ENCODE measurements at places on chromosomes 1 and 21.

DNA sequence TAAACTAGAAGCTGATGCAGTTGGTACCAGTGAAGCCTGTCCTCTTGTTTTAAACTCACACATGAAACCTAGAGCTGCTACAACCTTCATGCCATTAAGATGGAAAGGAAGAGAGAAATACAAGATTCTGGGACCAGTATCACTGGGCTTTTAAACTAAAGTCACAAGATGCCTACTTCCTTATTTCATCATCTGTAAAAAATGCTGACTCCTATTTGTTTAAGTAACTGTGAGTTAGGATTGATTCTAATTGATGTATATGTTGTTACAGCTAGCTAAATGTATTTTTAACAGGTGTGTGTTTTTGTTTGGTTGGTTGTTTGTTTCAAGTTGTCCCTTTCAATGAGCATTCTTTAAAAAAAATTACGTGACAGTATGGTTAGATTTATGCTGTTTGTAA lies 833.3 kb upstream of the PRMT6 start:
- DNase-seq = no peak

GRCh38 chr1:177600321-177600720 lies 369.5 kb downstream of the SEC16B start:
- DNase-seq = no peak

DNA sequence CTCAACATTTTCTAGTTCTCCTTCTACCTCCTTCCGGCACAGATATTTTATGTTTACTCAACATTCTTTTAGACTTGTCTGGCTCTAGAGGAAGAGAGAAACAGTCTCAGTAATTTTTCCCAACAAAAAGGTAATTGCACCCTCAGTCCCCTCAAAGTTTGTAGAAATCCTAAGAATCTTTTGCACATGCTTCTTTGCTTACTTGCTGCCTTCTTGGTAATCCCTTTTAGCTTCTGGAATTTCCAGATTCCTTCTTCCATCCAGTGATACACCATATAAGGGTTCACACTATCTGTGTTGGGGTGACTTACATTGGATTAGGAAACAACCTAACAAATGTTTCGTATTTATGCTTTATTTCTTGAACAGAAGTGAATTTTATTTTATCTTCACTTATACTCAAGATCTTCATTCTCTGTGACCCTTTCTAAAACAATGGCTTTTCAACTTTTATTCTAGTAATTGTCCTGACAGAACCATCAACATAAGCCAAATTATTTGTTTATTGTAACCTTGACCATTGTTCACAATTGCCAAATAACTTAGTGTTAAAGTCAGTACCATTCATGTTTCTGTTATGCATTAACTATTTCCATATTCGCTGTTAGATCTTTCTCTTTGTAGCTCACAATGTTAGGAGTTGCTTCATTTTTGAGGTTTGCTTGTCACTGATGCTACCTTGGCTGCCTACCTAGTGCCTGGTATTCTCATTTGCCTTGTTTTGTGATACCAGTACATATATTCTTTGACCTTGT lies 238.1 kb downstream of the HMCN1 start:
- no peak for DNase-seq

- no peak for DNase-seq
Observed at GRCh38 chr1:2796890-2797740, 4.4 kb downstream of the TTC34 start.

GRCh38 chr1:34009340-34009985 lies 145.6 kb downstream of the HMGB4 start:
- no peak for DNase-seq

DNA sequence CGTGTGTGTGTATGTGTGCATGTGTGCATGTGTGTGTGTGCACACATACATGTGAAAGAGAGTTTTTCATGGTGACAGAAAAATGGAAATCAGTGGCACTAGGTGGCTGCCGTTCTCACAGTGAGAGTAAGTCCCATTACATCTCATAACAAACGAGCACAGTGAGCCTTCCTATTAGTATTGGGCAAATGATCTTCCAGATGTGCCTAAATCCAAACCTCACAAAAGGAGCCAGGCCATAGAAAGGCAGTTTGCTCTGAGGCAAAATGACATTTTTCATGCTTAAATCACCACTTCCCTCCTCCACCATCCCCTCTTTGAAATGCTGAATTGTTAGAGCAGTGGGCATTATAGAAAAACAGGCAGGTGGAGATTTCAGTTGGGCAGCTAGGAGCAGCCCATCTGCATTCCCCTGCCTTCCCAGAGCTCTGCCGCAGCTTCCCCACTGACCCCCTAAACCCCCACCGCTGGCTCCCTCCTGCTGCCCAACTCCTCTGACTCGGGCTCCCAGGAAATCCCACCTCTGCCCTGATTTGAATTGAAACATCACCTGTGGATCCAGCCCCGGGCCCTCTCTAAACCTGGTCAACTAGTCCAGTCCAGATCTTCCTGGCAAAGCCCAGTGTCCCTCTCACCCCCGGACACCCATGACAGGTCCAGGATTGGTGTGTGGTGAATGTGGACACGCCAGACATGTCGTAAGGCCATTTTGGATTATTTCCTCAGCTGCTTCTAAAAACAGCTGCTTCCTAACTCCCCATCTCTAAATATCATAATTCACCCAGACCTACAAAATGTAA lies 190.5 kb downstream of the SEC16B start:
- DNase-seq = no peak

- no peak for DNase-seq
Observed at GRCh38 chr1:84379138-84379916, 19.0 kb upstream of the DNASE2B start.

DNA sequence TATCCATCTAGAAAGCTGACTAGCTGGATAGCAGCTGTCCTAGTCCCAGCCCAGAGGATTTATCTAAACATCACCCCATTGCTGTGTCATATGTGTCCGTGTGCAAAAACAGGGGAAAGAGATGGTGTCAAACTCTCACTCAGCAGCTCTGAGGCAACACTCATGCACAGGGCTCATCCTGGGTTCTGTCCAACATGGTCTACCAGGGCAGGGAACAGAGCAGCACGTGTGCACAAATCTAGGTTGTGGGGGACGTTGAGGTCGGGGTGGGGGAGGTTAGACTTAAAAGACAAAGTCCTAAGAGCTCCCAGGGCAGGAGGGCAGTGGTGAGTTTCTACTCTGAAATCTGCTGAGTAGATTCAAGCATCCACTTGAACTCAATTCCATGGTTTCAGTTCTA lies 16.2 kb downstream of the PI4KB start:
- no peak for DNase-seq

DNA sequence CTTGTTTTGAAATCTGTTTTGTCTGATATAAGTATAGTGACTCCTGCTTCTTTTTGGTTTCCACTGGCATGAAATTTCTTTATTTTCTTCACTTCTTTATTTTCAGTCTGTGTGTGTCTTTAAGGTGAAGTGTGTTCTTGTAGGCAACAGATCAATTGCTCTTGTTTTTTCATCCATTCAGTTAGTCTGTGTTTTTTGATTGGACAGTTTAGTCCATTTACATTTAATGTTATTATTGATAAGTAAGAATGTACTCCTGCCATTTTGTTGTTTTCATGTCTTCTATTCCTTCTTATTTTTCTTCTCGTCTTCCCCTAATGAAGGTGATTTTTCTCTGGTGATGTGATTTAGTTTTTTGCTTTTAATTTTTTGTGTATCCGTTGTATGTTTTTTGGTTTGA lies 487.7 kb upstream of the PBX1 start:
- DNase-seq = no peak

GRCh38 chr1:46370214-46370633 lies 23.9 kb upstream of the FAAH start:
- no peak for DNase-seq

GRCh38 chr21:37489553-37489952 lies 123.0 kb downstream of the DYRK1A start:
- no peak for DNase-seq

- no peak for DNase-seq
Observed at GRCh38 chr1:223462866-223463404, 69.7 kb downstream of the CCDC185 start.

- no peak for DNase-seq
Observed at GRCh38 chr21:29235714-29236197, 63.0 kb upstream of the BACH1 start.

DNA sequence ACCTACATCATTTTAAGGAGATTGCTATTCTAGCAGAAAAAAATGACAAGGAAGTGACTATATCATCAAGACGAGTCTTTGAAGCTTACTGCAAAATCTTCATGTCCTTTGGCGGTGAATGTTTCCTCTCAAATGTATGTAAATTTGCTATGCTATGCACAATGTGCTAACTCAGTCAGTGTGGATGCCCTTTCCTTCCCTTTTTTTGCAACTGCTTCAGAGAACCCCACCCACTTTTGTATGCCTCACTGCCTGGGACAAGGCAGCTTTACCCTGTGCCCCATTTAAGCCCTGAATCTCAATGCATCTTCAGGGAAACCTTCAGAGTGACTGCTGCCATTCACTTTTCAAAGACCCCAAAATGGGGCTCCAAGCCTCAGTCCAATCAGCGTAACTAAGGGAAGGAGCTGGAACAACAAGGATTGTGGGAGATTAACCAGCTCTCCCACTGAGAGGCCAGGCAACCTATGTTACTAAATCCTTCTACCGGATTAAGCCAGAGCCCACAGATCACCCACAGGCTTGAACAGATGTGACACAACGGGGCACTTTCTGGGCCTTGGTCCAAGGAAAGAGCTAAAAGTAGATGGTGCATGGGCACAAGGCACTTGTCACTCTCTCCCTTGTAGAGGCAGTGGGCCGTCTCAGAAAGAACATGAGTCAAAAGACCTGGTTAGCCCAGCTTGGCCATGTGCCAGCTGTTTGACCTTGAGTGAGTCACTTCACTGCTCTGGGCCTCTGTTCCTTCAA lies 154.4 kb downstream of the PLPP3 start:
- no peak for DNase-seq

GRCh38 chr21:34203851-34204420 lies 130.6 kb downstream of the MRPS6 start:
- DNase-seq = no peak

DNA sequence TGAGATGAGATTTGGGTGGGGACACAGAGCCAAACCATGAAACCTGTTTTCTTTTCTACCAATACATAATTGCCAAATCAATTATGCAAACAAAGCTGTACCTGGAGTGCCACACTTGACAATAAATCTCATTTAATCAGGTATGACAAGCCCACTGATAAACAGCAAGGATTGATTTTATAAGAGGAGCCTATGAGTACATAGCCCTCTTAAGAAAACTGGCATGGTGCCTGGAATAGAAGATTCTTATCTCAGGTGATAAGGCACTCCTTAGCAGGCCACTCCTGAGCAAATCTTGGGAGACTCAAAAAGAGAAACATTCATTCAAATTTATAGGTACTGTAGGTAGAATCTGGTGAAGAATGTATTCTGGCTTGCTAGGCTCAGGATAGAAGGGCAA lies 28.6 kb upstream of the PDE4B start:
- DNase-seq = no peak

- DNase-seq = no peak
Observed at GRCh38 chr1:196464480-196464941, 143.7 kb downstream of the KCNT2 start.

- no peak for DNase-seq
Observed at GRCh38 chr1:206580438-206581113, 31.7 kb downstream of the EIF2D start.

DNA sequence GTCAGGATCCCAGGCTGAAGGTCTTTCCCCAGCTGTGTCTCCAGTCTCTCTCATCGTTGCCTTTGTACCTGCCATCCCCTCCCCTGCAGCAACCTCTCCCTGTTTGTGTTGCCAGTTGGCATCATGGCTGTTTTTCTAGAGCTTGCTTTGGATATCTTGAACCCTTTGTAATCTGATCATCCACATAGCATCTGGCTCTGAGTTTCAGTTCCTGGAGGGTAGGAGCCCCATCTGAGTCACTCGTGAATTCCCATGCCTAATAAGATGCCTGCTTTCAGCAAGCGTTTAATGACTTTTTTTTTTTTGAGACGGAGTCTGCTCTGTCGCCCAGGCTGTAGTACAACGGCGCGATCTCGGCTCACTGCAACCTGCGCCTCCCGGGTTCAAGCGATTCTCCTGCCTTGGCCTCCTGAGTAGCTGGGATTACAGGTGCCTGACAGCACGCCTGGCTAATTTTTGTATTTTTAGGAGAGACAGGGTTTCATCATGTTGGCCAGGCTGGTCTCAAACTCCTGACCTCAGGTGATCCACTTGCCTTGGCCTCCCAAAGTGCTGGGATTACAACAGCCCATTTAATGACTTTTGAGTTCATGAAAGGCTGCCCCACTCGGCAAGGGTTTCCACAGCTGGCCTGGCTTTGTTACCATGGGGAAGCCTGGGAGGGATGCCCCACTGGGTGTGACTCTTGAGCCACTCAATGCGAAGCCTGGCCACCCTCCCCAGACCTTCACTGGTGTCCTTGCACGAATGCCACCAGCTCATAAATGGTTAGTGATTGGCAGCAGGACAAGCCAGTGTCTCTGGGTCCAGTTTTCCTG lies 11.9 kb downstream of the ALPL start:
- DNase-seq = no peak

DNA sequence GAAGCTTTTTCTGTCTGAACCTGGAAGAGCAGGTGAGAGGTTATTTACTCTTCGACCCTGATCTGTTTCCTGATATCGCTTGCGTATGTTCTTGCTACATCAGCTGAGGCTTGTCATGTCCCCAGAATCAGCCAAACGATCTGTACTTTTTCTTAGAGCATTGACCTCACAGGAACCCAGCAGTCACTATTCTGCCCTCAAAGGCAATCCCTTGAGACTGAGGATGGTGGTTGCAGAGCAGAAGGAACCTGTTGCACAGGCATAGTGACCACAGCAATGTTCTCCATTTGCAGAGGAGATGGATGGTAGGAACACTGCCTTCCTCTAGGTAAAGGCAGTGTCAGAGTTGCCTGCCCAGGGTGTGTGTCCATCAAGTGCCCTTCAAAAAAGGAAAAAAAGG lies 11.3 kb upstream of the LACTBL1 start:
- no peak for DNase-seq

DNA sequence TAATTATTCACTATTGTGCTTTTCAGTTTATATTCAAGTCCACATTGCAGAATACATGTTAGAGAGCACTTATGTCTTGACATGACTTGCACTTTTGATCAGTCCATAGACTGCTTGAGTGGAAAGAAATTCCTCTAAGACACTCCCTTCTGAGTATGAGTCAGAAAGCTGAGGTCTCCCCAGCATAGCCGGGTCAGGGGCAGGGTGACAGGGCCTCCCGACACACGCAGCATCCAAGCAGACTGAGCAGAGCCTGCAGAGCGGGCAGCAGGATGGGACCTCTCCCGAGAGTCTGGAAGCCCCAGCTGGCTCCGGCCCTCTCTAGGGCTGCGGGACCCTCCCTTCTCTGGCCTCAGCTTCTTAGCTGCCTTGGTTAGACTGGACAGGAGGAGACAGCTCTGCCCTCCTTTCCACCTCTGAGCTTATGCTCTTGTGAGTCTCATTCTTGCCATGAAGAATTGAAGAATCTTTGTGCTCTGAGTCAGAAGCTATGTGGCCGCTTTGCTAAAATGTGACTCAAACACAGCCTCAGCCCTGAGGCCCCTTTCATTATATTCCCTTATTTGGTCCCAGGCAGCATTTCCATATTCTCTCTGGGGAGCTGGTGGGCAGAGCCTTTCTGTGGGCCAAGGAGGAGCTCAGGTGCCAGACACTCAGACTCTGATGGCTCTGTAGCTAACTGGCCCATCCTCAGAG lies 11.2 kb upstream of the CAPN2 start:
- no peak for DNase-seq

- DNase-seq = no peak
Observed at GRCh38 chr1:41590331-41590730, 105.8 kb upstream of the EDN2 start.
